ENCODE measurements at places on chromosomes 12 and 14.

DNA sequence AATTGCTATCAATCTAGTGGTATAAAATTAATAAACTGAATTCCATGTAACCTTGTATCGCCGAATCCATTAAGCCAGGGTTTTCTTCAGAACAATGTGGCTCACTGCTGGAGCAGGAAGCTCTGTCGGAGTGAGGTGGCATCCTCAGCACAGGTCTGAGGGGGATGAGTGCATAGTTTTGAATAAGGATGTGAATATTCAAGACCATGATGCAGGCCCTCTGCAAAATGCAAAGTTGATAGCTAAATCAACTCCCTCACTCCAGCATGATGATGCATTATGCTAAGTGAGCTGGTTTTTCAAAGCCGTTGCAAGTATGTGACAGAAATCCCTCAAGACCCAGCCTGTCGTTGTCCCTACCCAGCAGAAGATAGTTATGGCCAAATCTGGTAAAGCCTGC lies 53.0 kb downstream of the TRIM9 start:
- DNase-seq = no peak

DNA sequence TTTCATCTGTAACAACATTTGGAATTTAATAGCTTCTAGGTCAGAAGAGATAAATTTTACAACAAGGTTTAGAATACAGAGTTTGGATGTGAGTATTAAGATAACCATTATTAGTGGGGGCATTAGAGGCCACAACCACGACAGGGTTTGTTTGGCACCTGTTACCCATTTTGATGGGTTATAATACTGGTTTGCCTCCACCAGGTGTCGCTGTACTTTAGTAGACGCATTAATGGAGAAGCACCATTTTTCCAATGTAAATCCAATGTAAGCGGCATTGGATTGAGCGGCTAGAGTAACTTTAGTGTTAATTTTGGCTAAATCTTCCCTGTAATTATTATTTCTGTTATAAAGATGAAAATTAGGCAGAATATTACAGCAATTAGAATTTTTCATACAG lies 136.2 kb downstream of the SLCO1B3 start:
- peak; percentile 71 for DNase-seq

DNA sequence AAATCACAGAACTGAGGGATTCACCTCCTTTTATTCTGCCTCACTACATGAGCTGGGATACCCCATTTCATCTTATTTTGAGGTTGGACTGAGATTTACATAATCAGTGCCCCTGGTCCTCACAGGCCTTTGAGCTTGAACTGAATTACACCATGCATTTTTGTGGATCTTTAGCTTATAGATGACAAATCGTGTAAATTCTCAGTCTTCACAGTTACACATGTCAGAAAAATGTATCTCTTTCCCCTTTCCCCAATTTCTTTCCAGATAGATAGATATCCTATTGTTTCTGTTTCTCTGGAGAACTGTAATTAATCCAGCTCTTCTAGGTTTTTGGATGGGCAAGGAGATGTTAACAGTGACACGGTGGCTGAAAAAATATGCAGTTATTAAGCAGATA lies 1778.9 kb upstream of the SEL1L start:
- DNase-seq = no peak

GRCh38 chr12:26520109-26520508 lies 312.9 kb downstream of the ITPR2 start:
- DNase-seq = no peak

All from NT2/D1 (cell line).